Sigmoid colon (tissue), 7 donors: ENCODE measurements at places on chromosomes 6 and 20. TPM values are rescaled to one million over a fixed set of nuclear protein-coding genes. Genes with fewer than 3 reads are reported as not detected.

- H3K27ac ChIP-seq, result no peak overlapping the region
- no peaks in the 10 kb centered on the region for H3K27me3 ChIP-seq
- H3K36me3 ChIP-seq, result no peaks in the 10 kb centered on the region
- H3K4me1 ChIP-seq, result peaks cover 28% of the 10 kb centered on the region
These were observed 312.0 kb downstream of the ZFAND3 start for GRCh38 chr6:38131527-38131965.

DNA sequence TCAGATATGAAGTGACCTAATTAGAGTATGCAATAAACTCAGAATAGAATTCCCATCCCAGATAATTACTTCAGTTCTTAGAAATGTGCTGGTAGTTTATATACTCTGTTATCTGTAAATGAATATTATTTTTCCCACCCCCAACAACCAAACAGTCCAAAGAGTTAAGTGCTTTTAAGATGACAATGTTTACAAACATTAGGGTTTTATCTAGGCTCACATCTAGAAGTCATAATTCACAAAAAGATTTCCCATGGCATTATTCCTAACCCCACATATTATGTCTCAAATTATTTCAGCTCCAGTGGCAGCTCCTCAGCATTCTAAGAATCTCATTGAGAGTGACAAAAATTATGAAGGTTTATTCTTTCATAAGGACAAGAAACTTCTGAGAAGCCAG is 120.9 kb downstream of the TASP1 start:
- no peak overlapping the region for H3K4me3 ChIP-seq
- no peaks in the 10 kb centered on the region for H3K36me3 ChIP-seq
- H3K27me3 ChIP-seq, result no peaks in the 10 kb centered on the region
- no peak for DNase-seq
- no peak overlapping the region for H3K27ac ChIP-seq

- no peaks in the 10 kb centered on the region for H3K27me3 ChIP-seq
- H3K36me3 ChIP-seq, result no peaks in the 10 kb centered on the region
- no peak for DNase-seq
- no peak overlapping the region for H3K27ac ChIP-seq
- no peak overlapping the region for H3K4me3 ChIP-seq
- peaks cover 6% of the 10 kb centered on the region for H3K4me1 ChIP-seq
These were observed 4.5 kb upstream of the ZNF451 start for GRCh38 chr6:57085471-57085870.

DNA sequence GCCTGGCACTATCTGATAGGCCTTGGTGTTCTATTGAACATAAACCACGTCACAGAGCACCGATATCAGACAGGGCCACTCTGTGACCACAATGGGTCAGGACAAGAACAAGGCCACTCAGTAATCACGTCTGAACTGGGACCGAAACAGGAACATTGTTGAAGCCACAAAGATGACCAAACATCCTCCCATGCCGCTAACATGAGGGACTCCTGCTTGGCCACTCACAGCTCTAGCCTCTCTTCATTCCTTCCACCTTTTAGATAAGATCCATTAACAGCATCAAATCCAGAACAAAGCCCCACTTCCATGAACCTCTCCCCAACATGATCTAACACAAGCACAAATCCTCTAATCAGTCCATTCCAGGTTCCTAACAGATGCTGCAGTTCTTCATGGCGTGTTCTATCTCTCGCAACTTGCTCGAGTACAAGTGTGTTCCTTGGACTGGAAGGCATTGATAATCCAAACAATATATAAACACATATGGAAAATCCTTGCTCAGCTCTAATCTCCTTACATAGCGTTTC is 7.4 kb downstream of the SIRT5 start:
- H3K4me1 ChIP-seq, result no peaks in the 10 kb centered on the region
- no peaks in the 10 kb centered on the region for H3K27me3 ChIP-seq
- H3K27ac ChIP-seq, result no peak overlapping the region
- DNase-seq, result no peak
- peaks cover 7% of the 10 kb centered on the region for H3K36me3 ChIP-seq

DNA sequence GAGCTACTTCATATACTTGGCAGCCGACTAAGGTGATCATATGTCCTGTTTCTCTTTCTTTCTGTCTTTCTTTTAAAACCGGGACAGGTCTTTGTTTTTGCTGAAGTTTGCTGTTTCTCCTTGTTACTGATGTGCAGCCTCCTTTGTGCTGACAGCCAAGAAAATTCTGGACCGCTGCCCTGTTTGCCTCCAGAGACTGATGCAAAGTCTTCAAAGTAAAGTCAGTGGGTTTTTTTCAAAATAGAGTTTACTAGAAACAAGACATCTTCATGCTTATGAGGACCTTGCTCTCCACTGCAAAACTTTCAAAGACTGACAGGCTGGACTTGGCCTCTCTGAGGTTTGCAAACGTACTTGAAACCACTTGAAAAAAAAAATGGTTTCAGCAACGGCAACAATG is 510.5 kb upstream of the MAP3K7 start:
- peak; percentile 65 for DNase-seq
- no peaks in the 10 kb centered on the region for H3K27me3 ChIP-seq
- peaks cover 5% of the 10 kb centered on the region for H3K4me1 ChIP-seq

GRCh38 chr6:74607934-74608333 is 597.9 kb downstream of the COL12A1 start:
- no peak overlapping the region for H3K27ac ChIP-seq
- DNase-seq, result no peak
- no peaks in the 10 kb centered on the region for H3K36me3 ChIP-seq
- peaks cover 19% of the 10 kb centered on the region for H3K4me1 ChIP-seq
- H3K27me3 ChIP-seq, result no peaks in the 10 kb centered on the region
- H3K4me3 ChIP-seq, result no peak overlapping the region

DNA sequence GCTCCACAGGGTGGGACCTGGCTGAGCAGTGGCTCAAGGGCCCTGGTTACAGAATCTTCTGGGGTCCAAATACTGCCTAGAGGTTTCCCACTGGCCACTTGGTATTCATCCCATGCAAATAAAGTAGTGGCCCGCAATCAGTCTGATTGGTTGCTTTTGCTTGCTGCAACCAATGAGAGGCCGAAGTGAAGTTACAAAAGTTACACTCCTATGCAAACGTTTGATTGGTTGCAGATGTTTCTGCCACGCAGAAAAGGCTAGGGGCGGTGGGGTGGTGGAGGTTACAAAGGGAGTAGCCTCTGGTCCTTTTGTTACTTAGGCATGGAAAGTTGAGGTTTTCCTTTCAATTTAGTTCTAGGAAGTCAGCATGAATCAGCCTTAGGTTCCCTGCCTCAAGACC is 3.6 kb upstream of the NHLRC1 start:
- H3K27ac ChIP-seq, result no peak overlapping the region
- no peaks in the 10 kb centered on the region for H3K27me3 ChIP-seq
- no peaks in the 10 kb centered on the region for H3K36me3 ChIP-seq
- no peak for DNase-seq
- H3K4me3 ChIP-seq, result no peak overlapping the region

DNA sequence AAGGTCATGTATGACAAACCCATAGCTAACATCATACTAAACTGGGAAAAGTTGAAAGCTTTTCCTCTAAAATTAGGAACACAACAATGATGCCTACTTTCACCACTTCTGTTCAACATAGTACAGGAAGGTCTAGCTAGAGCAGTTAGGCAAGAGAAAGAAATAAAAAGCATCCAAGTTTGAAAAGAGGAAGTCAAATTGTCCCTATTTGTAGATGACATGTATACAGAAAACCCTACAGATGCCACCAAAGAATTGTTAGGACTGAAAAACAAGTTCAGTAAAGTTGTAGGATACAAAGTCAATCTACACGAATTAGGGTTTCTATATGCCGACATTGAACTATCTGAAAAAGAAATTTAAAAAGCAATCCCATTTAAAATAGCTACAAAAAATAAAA is 89.4 kb upstream of the GLP1R start:
- no peaks in the 10 kb centered on the region for H3K27me3 ChIP-seq
- H3K4me1 ChIP-seq, result no peaks in the 10 kb centered on the region
- H3K36me3 ChIP-seq, result no peaks in the 10 kb centered on the region

GRCh38 chr6:158330016-158330415 is 17.8 kb downstream of the TULP4 start:
- no peak overlapping the region for H3K27ac ChIP-seq
- H3K36me3 ChIP-seq, result no peaks in the 10 kb centered on the region
- no peaks in the 10 kb centered on the region for H3K4me1 ChIP-seq
- no peak overlapping the region for H3K4me3 ChIP-seq
- H3K27me3 ChIP-seq, result no peaks in the 10 kb centered on the region

DNA sequence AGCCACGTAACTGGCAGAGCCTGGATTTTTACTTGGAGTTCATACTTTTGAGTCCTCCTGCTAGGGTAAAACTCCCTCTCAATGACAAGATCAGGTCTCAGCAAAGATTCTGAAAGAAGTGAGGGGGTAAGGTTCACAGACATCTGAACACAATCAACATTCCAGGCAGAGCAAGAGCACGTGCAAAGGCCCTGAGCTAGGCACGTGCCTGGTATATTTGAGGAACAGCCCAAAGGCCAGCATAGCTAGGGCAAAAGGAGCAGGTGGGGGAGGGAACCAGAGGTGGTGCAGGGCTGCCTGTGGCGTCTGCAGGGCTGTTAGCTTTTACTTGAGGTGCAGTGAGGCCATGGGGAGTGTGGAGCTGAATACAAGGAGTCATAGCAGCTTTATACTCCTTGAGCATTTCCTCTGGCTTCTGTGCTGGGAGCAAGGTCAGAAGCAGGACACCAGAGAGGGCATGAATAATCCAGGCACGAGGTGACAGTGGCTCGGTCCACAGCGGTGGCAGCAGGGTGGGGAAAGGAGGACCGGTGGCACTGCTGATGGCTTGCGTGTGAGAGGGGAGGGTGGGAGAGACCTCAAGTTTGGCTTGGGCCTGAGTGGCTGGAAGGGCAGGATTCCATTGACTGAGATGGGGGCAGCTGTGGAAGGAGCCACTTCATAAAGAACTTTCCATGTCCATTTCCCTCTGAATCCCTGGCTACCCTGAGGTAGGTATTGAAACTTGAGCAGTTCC is 57.0 kb downstream of the DLGAP4 start:
- no peak overlapping the region for H3K27ac ChIP-seq
- H3K4me3 ChIP-seq, result no peak overlapping the region
- H3K4me1 ChIP-seq, result no peaks in the 10 kb centered on the region
- no peaks in the 10 kb centered on the region for H3K36me3 ChIP-seq

DNA sequence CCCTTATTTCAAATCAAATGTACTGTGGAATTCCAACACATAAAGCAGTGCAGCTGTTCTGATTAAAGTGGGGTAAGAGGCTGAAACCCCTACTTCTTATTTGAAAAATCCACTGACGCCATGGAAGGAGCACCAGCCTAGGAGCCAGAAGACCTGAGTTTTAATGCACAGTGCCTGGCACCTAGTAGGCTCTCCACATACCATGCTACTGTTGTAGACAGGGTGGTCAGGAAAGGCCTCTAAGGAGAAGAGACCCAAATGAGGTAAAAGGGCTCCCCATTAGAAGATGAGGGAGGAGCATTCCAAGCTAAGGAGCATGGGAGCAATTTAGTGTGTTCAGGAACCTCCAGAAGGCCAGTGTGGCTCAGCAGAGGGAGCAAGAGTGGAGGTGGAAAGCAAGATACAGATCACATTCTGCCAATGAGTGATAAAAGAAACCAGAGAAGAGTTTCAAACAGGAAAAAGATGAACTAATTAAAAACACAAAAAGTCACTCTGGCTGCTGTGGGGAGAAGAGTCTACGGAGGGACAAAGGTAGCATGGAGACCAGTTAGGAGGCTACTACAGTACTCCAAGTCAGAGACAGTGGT is 11.8 kb upstream of the ZNF76 start:
- no peaks in the 10 kb centered on the region for H3K27me3 ChIP-seq
- DNase-seq, result no peak
- H3K27ac ChIP-seq, result no peak overlapping the region
- H3K4me3 ChIP-seq, result no peak overlapping the region

The LRRN4 gene
- 0.16 TPM for total RNA-seq

The RALGAPA2 gene
- total RNA-seq, result 17.7 TPM

The ERVFRD-1 gene
- total RNA-seq, result not detected

The STMND1 gene
- total RNA-seq, result 0.36 TPM
